ENCODE measurements at places on chromosomes 4 and X.

DNA sequence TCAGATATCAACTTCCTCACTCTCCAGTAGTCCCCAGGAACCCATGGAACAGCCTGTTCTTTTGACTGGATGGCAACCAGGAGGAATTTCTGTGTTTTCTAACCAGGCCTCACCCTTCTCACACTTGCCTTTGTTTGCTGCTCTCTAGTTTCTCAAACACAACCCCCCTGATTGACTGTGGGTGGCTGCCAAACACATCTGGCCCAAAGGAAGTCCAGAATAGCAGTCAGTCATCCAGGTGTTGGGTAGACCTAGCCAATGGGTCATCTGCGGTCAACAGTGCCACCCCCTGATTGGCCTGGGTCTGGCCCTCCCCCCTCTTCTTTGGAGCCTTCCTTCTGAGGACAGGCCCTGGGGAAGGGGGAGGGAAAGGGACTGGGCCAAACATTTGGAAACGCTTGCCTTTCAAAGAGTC lies 53.7 kb downstream of the MSX1 start:
- no peak for DNase-seq

- no peak for DNase-seq
Observed at GRCh38 chrX:129651756-129652564, 2.8 kb downstream of the APLN start.

DNA sequence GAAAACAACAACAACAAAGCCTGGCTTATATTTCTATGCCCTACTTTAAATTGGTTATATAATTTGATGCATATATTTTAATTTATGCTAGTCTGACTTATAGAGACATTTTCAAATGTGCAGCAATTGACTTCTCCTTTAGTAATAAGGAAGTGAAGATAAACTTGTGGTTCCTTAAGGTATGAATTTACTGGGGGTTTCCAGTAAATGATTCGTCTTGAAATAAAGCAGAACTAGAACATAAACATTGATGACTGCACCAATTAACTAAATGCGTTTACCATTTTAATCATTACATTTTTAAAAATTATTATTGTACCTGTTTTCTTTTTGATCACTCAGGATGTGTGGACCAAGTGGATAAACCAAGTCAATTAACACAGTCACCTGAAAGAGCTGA lies 99.6 kb upstream of the CCSER1 start:
- no peak for DNase-seq

- no peak for DNase-seq
Observed at GRCh38 chr4:9849538-9849920, 68.1 kb downstream of the DRD5 start.

GRCh38 chrX:136870064-136870463 lies 10.5 kb downstream of the RBMX start:
- no peak for DNase-seq

GRCh38 chr4:183147983-183148382 lies 48.9 kb downstream of the WWC2 start:
- no peak for DNase-seq

- DNase-seq, result no peak
Observed at GRCh38 chr4:4436244-4436823, 49.4 kb downstream of the NSG1 start.

DNA sequence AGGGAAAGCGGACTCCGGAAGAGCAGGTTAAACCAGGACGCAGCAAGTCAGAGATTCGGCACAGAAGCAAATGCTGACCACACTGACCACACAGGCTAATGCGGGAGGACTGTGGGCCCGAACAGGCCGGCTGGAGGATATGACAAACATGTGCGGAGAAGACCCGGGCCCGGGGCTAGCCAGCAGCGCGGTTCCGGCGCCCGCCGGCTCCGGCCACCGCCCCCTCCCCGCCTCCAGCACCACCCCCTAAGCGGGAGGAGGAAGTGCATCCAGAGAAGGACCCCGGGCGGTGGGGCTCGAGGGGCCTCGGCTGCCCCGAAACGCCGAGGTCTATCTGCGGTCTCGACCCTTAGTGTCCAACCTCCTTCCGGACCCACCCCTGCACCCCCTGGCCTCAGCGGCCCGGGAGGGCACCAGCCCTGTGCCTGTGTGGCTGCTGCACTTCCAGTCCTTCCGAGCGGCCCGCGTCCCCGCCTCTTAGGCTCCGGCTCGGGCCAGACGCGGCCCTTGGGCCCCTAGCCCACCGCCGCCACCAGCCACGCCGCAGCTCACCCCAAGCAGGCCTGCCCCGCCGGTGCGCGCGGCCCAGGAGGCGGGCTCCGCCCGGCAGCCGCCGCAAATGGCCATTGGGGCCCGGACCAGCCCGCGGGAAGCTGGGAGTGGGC lies 2.1 kb downstream of the ELOVL6 start:
- peak; percentile 29 for DNase-seq

DNA sequence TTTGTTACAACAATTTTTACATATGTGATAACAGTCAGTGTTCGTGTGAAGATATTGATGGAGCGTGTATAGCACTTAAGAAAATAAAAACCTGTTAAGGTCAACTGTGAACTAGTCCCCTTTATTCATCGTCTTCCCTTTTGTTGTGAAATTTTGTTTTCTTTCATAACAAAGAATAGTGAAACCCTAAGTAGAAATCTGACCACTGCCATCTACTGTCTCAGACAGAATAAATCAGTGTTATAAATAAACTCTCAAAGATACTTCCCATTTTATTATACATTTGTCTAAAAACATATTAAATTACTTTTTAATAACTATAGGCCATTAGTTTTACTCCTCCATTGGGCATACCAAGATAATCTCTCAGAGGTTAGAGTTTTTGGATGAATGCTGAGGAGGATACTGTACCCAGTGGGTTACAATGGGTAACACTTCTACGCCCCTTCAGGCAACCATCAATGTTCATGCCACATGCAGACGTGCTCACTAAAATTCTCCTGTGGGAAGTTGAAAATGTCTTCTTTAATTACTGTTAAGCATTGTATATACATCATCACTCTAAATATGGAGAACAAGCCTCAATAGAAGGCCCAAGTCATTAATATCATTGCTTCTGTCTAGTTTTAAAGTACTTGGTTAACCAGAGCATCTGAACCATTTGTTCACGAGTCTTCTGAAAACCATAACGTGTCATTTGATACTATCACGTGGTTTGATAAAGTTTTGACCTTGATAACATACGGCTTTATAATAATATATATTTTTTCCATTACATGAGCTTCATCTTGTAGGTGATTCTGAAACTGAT lies 171.2 kb downstream of the TMA16 start:
- DNase-seq, result no peak

- DNase-seq, result no peak
Observed at GRCh38 chr4:181793096-181793495, 450.1 kb upstream of the TENM3 start.

DNA sequence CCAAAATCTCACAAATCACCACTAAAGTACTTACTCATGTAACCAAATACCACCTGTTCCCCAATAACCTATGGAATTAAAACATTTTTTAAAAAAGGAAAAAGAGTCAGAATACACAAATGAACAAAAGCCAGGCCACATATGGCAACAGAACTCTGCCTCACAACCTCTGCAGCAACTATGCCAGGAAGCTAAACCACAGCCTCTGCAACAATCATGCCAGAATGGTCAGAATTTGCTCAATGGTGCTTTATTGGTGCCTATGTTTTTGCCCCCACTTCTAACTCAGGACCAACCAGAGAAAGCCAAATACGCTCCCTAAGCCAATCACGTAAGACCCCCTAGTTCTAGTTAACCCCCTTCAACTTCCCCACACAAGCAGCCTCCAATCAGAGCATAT lies 69.6 kb downstream of the HOPX start:
- no peak for DNase-seq

DNA sequence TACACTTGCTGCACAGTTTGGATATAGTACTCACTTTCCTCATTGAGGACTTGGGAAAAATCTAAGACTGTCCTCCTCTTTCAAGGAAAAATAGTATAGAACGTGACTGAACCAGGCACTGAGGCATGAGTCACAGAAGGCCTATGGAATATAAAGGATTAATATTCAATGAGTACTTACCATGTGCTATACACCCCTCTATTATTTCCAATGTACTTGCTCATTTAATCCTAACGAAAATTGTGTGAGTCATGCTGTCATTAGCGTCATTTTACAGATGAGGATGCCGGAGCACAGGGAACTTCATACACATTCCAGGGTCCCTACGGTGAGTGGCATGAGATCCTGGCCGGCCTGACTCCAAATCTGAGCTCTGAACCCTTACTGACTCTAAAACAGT lies 2136.2 kb upstream of the TENM3 start:
- DNase-seq, result no peak

DNA sequence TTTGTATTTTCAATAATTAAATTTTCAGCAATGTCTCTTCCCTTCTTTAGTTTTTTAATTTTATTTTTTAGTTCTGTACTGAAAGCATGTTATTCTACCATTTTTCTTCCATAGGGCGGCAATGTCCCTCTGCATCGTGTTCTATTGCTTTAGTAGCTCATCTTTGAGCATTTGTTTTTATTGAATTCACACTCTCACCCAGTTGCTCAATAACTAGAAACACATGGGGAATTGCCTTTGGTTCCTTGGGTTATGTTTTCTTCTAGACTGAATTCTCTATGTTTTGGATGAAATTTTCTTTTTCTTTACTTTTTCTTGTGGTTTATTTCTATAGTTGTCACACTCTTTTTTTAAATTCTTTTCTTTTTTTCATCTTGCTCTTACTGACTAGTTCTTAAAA lies 233.8 kb upstream of the LDB2 start:
- no peak for DNase-seq

- no peak for DNase-seq
Observed at GRCh38 chr4:688854-689681, at the start of gene SLC49A3. Gene SLC49A3 (minus strand): TSS chr4:689151. CDS start chr4:689127, 24 bp downstream.

DNA sequence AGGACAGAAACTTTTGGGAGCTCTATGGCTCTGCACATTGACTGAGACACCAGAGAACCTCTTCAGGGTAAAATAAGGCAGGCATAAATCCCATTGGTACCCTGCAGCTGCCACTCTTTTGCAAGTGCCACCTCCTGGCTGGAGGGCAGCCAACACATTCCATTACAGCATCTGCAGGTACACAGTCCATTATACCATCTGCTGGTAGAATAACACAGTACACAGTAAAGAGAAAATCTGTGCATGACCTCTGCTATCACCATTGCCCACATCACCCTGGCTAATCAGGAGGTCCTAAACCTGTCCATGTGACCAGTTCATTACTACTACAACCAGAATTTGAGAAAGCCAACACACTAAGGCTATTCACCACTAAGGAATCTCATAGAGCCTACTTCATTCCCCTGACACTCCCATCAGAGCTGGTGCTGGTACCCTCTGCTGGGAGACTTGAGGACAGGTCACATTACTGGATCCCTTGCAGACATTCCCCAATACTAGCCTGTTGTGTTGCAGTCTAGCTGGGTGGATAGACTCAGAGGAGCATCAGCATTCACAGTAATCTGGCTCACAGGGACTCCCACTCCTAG lies 176.2 kb upstream of the TACR3 start:
- DNase-seq, result no peak

GRCh38 chrX:11399489-11400094 lies 106.4 kb downstream of the AMELX start:
- no peak for DNase-seq

GRCh38 chr4:24477919-24478318 lies 106.4 kb downstream of the DHX15 start:
- DNase-seq, result no peak

- no peak for DNase-seq
Observed at GRCh38 chrX:103663981-103664762, 22.3 kb downstream of the MORF4L2 start.

GRCh38 chr4:91233164-91233563 lies 1070.6 kb upstream of the GRID2 start:
- no peak for DNase-seq

- DNase-seq, result no peak
Observed at GRCh38 chr4:17358241-17358640, 153.6 kb downstream of the QDPR start.

GRCh38 chr4:38591617-38592337 lies 72.2 kb upstream of the KLF3 start:
- DNase-seq, result no peak

DNA sequence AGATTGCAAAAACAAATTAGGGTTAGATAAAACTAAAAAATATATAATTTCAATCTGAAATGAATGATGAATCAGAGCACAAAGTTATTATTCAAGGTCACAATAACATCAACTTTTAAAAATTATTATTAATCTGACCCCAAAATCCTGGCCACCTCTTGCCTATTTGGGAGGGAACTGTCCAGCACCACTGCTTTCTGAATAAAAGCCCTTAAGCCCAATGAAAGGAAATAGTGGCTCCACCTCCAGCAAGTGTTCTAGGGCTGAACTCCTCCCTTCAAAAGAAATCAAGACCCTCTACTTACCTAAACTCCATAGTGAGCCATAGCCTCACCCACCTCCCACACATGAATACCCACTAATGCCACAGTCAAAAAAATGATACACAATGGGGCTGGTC lies 208.2 kb downstream of the PARM1 start:
- no peak for DNase-seq

- DNase-seq, result no peak
Observed at GRCh38 chr4:40763228-40763716, 13.5 kb downstream of the NSUN7 start.

- DNase-seq, result no peak
Observed at GRCh38 chr4:157934151-157934550, 238.7 kb downstream of the GASK1B start.

GRCh38 chrX:13380211-13380610 lies 60.4 kb upstream of the ATXN3L start:
- DNase-seq, result no peak

GRCh38 chrX:475926-476723 lies 89.4 kb upstream of the PPP2R3B start:
- DNase-seq, result no peak

- no peak for DNase-seq
Observed at GRCh38 chr4:14334166-14334565, 668.1 kb upstream of the CPEB2 start.

- no peak for DNase-seq
Observed at GRCh38 chrX:151828439-151829080, 84.1 kb upstream of the MAGEA4 start.

DNA sequence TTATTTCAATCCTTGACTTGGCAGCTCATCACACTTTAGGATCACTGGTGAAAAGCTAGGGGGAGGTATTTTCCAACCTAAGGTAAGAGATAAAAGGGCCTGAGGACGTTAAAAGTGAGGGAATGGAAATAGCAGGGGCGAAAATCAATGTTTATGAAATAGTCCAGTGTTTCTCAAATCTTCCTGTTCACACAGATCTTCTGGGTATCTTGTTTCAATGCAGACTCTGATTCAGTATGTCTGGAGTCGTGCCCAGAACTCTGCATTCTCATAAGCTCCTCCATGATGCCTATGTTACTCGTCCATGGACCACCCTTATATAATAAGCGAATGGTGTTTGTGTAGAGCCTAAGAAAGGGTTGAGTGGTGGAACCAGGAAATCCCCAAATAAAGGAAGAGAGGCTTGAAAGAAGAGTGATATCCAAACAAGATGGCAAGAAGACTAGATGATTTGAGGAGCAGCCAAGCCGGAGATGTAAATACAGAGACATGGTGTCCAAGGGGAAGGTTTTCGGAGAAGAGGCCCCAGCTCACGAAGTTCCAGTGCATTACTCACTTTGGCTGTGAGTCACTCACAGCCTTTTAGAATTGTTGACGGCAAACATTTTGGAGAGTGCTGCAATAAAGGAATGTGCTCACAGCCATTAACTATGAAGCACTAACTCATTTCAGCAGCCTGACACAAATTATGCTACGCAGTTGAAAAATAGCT lies 215.6 kb upstream of the PPARGC1A start:
- DNase-seq, result no peak

GRCh38 chrX:136879001-136879687 lies 1.4 kb downstream of the RBMX start:
- no peak for DNase-seq

GRCh38 chr4:173254646-173255045 lies 79.5 kb downstream of the HMGB2 start:
- no peak for DNase-seq

All from hematopoietic multipotent progenitor cell treated with erythropoietin and hydrocortisone succinate and interleukin-3 and kit ligand, for 15 days (in vitro differentiated cells).